Activated naive CD4-positive, alpha-beta T cell treated with anti-CD3 and anti-CD28 coated beads, Interleukin-2, amount 50 U/mL, for 16 hours (primary cell): ENCODE measurements at places on chromosomes 6 and 20.

GRCh38 chr6:37980222-37980595 lies 160.7 kb downstream of the ZFAND3 start:
- DNase-seq = no peak

GRCh38 chr6:156345700-156346099 lies 431.5 kb upstream of the ARID1B start:
- DNase-seq = no peak

- no peak for DNase-seq
Measured at GRCh38 chr6:167798453-167798852, 28.3 kb upstream of the AFDN start.

DNA sequence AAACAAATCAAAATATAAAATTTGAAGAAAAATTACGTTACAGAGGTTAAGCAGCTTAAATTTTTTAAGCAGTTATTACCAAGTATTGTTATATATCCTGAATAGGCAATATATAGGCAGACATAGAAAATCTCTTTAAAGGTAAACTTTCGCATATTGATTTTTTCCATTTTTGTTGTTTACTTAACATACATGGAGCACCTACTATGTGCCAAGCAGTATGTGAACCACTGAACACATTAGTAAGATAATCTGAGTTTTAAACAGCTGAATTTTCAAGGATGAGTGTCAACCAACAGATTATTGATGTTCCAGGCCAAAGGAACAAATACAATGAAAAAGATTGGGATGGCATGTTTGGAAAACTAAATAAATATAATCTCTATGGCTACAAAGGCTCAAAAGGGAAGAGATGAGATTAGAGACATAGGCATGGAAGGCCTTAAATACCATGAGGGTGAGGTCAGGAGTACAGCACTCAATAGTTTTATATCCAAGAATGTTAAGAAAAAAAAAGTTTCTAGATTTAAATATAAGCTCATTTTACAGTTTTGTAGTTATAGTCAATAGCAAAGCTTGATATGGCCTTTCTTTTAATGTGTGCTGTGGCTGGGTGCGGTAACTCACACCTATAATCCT lies 277.5 kb downstream of the PTPRK start:
- no peak for DNase-seq

DNA sequence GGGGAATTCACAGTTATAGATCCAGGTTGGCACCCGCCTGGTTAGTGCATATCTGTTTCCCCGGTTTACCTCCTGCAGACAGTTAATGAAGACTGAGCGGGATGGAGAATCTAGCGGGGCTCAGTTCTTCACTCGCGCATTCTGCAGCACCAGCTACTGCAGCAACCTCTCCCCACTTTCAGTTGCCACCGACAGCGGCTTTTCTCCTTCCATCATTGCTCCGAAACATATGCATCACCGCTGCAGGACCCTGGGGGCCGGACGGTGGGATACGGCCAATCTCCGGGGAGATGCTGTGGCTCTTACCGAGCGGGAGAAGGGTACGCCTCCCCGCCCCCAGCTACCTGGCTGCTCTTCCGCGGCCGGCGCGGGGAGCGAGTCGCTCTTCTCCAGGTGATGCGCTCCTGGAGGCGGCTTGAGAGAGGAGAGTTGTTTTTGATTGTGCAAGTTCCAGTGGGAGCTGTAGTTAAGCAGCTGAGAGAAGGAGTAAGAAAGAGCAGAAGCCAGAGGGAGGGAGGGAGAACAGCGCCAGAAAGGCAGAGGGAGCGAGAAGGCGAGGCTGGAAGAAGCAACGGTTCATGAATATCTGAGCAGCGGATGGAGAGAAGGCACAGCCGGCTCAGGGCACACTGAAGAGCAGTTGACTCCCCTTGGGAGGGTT lies at the start of gene SGK1:
TSS of gene SGK1 (minus strand) at position 642 of the 661 bp plus-strand sequence. CDS start 652 bp downstream, outside the sequence.
- peak; percentile 31 for DNase-seq

DNA sequence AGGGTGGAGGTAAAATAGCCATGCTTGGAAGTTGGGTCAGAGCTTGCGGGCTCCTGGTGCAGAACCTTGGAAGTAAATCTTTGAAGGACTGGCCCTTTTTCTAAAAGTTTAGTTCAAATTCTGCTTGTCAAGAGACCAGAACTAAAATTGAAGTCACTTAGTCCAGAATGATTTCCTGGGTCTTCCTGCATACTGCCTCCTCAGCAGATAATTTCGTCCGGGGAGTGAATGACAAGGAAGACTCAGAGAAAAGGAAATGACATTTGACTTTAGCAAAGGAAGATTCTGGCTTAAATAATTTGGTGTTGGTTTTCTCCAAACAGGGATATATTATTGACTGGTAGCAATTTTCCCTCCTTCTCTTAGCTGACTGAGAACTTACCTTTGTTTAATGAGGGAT lies 1.2 kb downstream of the TM9SF4 start:
- DNase-seq = no peak
